K562 (cell line): ENCODE measurements at places on chromosomes 11 and 22.

DNA sequence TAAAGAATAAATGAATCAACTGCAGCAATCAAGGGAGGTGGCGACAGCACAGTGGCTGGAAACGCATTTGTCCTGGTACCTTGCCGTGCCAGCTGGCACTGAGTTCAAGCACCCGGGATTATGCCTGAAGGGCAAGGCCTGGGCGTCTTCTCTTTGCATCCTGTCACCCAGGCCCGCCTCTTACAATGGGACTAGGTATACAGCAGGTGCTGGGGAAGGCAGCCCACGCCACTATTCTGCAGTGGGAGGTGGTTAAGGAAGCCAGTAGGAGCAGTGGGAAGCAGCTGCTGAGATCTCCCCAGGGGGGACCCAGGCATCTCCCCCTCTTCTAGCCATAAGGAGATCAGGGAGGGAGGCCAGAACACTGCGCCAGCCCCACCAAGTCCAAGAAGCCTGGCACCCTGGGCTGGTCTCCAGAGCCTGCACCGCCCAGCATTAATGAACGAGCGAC is 15.3 kb upstream of the BAIAP2L2 start:
- no peak for DNase-seq

DNA sequence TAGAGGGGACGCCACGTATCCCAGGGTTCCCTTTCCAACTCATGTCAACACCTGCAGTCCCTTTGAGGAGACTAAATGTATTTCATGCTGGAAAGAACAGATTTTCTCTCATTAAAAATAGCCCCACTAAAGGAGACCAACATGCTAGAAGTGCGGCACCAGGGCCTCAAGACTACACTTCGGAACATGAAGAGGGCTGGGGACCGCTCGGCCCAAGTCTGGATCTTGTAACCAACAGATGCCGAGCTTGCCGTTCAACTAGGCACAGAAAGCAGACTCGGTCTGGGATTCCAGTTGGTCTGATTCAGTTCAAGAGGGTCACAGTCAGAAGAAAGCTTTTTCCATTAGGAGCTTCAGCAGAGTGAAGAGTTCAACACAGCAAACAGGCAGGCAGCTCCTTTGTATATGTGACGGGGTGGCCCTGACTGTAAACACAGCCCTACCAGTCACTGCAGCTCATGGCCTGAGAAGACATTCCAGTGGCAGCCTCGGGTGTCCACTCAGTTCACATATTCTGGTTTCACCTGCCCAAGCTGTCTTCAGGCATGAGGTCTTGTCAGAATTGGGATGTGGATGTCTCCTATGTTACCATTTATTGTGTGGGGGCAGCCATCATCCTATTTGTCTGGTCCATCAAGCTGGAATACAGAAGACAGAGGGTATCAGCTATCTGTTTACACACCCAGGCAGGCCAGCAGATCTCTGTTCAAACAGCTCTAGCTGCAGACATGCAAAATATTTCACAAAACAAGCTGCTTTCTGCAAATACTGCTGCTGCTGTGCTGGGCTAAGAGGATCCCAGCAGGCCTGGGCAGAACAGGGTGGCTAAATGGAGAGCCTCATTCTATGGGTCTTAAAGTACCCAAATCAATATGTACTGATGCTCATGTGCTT is 8.8 kb downstream of the RIC8A start:
- no peak for DNase-seq

DNA sequence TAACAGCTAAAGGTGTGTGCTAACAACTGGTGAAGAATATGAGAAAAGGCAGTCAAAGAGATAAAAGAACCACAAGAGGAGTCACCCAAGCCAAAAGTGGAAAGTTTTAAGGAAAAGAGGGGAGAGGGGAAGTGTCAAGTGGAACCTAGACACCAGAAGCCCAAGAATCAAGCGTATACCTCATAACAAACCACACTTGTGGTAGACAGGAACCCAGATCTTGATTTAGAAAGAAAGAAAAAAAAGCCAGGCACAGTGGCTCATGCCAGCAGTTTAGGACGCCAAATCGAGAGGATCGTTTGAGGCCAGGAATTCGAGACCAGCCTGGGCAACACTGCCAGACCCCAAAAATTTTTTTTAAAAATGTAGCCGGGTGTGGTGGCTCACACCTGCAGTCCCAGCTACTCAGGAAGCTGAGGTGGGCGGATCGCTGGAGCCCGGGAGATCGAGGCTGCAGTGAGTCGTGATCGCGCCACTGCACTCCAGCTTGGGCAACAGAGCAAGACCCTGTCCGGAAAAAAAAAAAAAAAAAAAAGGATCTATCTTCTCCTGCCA is 877 bp downstream of the SLC25A17 start:
- DNase-seq: no peak

- DNase-seq: no peak
Measured at GRCh38 chr22:48112687-48113521, 1350.5 kb downstream of the TBC1D22A start.

GRCh38 chr11:75475767-75476650 is 43.0 kb upstream of the KLHL35 start:
- DNase-seq: no peak

DNA sequence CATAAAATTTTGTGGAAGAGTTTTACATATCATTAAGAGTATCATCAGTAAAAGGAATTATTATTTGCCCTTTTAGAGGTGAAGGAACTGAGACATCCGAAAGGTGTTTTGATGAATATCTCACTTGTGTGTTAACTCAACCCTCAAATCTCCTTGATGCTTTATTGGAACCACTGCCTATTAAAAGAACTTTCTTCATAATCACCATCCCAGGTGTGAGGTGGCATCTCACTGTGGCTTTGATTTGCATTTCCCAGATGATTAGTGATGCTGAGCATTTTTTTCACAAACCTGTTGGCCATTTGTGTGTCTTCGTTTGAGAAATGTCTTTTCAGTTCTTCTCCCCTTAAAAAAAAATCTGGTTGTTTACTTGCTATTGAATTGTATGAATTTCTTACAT is 134.0 kb upstream of the SYN3 start:
- no peak for DNase-seq

- DNase-seq: peak; percentile 29
Measured at GRCh38 chr11:84558085-84558905, 1068.8 kb downstream of the DLG2 start.

GRCh38 chr11:116119158-116119557 is 614.9 kb upstream of the CADM1 start:
- DNase-seq: no peak

DNA sequence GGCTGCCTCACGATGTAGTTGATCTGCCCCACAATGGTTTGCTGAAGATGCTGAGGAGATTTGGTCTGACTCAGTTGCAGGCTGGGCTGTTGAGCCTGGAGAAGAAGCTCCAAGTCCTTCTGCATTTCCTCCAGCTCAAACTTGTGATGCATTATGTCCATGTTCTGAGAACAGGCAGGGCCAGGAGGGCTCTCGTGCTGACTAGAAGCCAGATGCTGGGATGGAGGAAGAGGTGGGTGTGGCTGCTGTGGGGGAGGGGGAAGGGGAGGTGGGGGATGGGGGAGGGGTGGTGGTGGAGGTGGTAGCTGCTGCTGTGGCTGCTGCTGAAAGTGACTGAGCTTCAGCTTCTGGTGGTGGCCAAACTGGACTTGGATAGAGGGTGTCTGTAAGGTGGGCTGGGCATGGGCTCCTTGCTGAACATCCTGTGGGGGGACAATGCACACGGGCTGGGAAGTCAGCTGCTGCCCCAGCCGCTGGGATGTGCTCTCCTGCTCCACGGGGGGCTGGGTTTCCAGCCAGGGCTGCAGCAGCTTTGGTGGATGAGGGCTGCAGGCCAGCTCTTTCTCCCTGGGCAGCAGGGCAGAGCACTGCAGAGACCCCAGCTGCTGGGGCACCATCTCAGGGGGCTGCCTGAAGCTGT is 42.1 kb downstream of the TRIM66 start:
- peak; percentile 34 for DNase-seq
